NCI-H524 (cell line): ENCODE measurements at places on chromosomes 3 and 15.

DNA sequence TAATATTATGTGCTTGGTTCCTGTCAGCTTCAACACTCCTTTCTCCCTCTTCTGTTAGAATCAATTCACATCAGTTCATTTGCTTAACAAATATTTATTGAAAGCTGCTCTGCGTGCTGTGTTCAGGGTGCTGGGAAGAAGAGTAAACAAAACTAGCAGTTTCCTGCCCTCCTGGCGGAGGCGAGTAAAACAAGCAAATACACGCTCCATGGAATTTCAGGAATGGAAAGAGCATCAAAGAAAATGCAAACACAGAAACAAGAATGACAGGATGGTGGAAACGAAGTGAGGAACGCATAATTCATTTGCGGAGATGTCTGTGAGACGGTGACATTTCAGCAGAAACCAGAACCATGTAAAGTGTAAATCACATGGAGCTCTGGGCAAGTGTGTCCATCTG, 49.4 kb upstream of the SPTSSB start:
- DNase-seq: no peak

GRCh38 chr3:195076981-195077610, 193.9 kb downstream of the XXYLT1 start:
- DNase-seq: no peak

DNA sequence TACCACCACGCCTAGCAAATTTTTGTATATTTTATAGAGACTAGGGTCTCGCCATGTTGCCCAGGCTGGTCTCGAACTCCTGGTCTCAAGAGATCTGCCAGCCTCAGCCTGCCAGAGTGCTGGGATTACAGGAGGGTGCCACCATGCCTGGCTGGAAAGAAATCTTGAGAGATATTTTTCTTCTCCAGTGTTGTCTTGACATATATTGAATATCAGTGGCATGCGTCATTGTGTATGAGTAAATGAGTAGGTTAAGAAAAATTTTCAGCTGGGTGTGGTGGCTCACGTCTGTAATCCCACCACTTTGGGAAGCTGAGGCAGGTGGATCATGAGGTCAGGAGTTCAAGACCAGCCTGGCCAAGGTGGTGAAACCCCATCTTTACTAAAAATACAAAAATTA, 3.5 kb upstream of the PIF1 start:
- DNase-seq: no peak

- no peak for DNase-seq
Observed at GRCh38 chr15:80160570-80161156, 7.9 kb downstream of the FAH start.

DNA sequence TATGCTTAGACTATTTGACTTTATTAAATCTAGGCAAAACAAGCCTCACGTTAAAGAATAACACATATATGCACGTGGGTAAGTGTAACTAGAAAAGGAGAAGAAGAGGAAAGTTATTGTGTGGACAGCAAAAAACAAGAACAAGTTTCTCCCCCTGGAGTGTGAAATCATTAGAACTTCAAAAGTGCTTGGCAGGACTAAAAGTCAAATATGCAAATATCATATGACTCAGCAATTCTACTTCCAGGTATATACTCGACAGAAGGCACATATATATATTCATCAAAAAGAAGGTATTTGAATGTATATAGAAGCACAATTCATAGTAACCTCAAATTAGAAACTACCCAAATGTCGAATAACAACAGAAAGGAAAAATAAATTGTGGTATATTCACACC, 68.9 kb upstream of the STXBP5L start:
- no peak for DNase-seq

DNA sequence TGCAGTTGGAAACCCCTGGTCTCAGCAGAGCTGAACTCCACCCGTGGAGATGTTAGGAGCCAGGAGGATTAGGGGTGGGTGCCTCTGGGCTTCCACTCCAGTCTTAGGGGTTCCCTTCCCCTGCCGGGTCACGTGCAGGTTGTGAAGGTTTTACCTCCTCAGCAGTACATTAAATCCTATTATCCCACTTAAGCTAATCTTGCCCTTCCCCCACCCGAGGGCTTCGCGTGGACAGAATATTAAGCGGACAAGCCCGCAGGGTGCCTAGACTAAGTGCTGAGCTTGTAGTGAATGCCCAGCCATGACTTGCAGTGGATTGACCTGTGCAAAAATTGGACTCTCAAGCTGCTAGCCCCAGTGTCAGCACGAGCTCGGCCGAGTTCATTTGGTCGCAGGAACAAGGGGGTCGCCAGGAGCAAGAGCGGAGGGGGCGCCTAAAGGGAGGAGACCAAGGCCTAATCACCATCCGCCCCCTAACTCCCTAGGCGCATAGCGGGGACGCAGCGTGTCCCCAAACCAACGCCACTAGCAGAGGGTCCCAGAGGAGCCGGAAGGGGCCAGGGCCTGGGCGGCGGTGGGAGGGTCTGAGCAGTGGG, 498 bp upstream of the SEMA4B start:
- peak; percentile 80 for DNase-seq

DNA sequence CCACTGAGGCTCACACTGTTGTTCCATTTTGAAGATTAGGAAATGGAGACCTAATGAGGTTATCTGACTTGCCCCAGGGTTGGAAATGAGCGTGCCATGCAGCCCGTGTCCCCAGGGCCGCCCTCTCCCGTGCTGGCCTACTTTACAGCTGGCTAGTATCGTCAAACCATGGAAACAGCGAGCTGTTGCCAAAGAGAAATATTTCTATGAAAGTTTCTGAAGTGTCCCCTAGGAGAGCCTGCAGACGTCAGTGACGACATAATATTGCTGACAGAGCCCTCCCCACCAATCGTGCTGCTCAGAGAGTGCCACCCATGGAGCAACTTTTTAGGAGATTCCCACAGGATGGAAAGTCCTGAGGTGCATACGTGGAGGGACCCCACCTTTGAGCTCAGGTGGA, 11.2 kb upstream of the FAM174B start:
- peak; percentile 46 for DNase-seq

GRCh38 chr15:94555841-94556519, 324.6 kb downstream of the MCTP2 start:
- DNase-seq: no peak

DNA sequence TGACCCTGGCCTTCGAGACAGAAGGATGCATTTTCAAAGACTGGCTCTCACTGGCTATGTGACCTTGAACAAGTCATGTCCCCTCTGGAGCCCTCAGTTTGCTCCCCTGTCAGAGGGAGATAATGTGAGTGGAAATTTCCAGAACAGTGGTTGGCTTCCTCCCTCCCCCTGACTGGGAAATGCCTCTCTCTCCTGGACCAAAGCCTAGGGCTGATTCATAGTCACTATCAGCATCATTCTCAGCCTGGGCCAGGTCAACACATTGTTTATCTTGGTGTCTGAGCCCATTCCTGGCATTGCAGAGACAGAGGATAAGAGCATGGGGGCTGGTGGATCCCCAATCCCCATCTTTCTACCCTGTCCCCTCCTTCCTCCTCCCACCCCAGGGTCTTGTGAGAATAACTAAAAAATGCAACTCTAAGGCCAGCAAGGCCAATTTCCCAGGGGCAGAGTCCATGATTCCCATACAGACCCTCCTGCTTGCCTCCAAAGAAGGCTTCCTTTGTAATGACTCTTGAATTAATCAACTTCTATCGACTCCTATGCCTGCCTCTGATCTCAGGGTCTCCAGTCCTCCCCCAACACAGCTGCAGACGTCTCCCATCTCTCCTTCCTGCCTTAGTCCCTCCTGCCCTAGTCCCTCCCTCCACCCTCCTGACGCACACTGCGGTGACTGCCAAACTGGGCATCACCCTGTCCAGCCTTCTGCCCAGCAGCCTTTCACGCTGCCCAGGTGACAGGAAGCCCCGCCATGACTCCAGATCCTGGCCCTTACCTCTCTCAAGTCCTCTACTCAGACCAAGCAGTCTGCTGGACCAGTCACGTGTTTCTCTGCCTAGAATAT, 35.4 kb upstream of the CORO2B start:
- no peak for DNase-seq

- DNase-seq: no peak
Observed at GRCh38 chr15:35937380-35937779, 391.4 kb upstream of the DPH6 start.

- no peak for DNase-seq
Observed at GRCh38 chr15:80579611-80580010, 115.5 kb upstream of the ABHD17C start.

DNA sequence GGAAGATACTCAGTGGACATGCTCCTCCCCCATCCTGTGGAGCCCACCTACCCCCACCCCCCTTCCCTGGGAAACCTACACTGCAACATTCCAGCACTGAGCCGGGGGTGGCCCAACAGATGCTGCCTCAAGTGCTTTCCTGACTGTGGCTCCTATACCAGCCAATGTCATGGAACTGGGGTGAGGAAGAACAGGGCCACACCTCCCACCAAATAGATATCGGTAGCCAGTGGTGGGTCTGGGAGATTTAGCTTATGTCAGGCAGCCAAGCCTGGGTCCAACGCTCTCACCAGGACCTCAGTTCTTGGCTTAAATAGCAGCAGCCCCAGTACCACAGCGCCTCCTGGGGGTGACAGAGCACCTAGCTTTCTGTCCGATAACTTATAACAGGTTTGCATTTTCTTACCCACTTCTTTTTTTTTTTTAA, 30.3 kb downstream of the CDC25A start:
- DNase-seq: no peak

DNA sequence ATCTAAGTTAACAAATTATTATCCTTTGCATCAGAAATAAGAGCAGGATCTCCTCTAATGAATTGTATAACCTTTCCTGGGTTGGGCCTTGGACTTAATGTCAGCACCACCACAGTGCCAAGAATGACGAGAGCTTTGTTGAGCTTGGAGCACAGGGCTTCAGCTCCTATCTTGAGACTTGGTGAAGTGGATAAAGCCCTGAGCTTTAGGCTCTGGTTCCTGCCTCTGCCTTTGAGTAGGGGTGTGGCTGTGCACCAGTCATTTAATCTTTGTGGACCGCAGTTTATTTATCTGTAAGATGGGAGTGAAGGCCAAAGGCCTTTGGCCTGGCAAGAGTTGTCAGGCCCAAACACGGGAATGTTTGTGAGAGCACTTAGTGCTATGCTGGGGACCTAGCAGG, 162.2 kb downstream of the VGLL4 start:
- DNase-seq: no peak

DNA sequence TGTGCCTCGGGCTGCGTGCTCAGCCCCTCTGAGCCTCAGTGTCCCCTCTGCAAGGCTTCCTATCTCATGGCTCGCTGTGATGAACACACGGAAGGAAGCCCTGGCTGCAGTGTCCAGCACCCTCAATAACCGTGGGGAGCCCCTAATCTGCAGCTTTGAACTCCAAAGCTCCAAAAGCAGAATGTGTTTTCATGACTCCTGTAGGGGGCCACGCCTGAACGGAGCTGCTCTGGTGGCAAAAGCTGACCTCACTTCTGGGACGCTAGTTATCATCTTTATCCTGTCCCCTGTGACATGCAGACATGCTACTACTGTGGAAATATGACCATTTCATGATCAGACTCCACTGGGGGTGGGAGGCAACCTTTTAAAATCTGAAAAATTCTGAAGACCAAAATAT, 98.8 kb downstream of the SEC22A start:
- DNase-seq: no peak

DNA sequence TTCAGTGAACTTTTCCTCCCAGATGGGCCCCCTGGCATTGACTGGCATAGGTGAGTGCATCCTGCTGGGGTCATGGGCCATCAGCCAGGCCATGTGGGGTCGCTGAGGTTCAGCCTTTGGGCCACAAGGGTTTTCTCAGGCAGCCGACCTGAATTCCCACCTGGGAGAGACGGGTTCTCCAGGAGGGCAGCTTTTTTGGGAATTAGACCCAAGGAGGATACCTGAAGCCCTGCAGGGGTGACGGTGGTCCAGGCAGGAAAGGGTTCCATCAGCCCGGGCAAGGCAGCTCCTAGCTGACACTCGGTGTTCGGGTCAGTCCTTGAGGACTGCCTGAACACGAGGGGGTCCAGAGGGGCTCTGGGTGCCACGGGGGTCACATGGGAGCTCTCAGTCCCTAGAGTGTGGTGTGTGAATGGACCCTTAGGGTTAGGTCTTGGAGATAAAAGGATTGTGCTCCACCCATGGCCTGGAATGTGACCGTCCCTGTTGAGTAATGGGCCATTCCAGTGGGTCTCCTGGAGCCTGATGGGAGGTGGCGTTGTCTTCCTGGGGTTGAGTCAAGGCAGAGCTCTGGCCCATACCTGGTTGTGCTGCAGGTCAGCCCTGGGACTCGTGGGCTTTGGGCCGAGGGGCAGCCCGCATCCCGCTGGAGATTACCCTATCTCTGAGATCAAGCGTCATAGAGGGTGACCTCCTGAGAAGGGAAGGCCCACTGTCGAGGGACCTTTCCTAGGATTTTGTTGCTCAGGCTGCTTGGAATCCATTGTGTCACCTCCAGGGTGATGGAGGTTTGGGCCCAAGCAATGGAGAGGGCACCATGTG, 192.8 kb downstream of the UBE3A start:
- no peak for DNase-seq

DNA sequence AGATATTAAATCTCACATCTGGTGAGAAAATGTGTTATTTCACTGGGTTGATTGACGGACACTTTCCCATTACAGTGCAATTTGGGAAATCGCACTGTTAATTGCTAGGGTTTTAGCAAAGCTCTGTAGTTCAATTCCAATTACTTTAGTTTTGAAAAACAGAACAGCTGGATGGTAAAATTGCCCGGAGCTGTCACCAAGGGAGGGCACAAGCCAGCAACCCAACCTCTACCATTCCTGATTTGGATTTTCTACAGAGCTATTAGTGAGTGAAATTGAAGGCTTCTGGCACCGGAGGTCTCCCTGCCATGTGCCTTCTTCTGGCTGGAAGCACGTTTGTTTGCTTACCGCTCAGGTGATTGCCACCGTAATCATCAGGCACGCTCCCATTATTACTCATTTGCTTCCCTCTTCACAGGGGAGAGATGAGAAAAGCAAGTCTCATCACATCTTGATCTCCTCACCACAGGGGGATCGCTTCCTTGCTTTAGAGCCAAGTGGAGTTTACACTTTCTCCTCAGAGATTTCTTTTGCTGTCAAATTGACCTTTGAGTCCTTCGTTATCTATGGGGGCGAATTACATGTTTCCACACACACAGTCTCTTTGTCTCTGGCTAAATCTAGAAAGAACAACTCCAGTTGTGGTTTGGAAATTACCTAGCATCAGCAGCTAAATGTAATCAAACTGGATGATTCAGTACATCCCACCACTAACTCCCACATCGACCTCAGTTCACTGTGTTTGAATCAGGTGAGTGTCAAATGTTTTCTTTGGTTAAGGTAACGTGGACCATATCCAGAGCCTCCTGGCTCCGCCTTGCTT, 421.7 kb upstream of the GOLIM4 start:
- DNase-seq: no peak

GRCh38 chr15:39878406-39878785, 41.7 kb downstream of the GPR176 start:
- DNase-seq: no peak

DNA sequence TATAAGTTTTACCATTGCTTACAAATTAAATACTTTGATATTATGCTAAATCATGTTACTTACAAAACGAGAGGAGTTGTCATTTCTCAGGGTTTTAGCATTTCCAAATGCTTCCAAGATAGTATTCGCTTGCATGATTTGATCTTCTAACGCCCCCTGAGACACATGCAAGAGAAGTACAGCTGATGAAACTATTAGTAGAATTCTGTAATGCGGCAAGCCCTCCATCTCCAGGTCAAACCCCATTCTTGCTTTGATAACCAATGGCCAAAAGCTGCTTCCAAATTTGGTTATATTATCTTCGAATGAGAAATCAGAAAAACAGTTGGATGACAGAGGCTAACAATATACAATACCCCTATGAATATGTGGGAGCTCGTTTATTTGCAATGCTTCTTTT, 14.7 kb downstream of the MYH15 start:
- DNase-seq: no peak

- DNase-seq: no peak
Observed at GRCh38 chr15:89641053-89641452, 14.2 kb downstream of the KIF7 start.
